ENCODE measurements at places on chromosomes 11 and 22. TPM values are rescaled to one million over a fixed set of nuclear protein-coding genes. Genes with fewer than 3 reads are reported as not detected.

DNA sequence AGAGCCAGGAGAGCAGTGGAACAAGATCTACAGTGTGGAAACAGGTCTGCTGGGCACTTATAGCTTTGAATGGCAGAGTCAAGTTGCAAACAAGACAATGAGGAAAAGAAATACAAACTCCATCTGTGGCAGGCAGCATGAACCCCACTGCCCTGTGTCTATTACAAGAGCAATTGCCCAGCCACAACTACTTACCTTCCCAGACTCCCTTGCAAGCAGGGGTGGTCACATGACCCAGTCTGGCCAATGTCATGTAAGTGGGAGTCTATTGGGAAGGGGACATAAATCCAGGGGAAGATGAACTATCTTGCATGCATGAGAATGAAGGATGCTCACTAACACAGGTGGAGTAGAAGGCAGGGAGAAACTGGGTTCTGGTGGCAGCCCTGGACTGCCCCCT is 44.1 kb upstream of the RFPL3 start:
- DNase-seq: no peak

- no peak for DNase-seq
These were observed 15.1 kb downstream of the SYNGR1 start for GRCh38 chr22:39364714-39365491.

- peak; percentile 65 for DNase-seq
These were observed 71.8 kb downstream of the ADAMTS15 start for GRCh38 chr11:130520271-130520671.

DNA sequence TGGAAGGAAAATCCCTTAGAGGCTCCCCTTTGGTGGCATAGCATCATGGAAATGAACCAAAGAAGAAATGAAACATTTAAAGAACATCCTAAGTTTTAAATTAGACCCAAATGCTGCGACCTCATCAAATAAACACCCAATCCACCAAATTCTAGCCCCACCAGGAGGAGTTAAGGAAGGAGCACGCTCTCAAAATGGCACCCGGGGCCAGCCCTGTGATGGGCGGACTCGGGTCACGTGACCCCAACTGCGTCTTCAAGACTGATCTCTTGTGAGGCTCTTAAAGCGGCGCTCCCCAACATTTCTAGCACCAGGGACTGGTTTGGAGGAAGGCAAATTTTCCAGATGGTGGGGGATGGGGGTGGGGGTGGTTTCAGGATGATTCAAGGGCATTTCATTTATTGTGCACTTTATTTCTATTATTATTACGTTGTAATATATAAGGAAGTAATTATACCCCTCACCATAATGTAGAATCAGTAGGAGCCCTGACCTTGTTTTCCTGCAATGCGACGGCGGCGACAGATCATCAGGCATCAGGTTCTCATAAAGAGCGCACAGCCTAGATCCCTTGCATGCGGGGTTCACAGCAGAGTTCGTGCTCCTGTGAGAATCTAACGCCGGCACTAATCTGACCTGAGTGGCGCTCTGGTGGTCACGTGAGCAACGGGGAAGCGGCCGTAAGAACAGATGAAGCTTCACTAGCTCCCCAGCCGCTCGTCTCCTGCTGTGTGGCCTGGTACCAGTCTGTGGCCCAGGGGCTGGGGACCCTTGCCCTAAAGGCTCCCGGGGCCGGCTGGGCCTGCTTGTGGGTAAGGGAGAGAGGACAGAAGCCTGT is 90.6 kb upstream of the SLC22A12 start:
- DNase-seq: no peak

DNA sequence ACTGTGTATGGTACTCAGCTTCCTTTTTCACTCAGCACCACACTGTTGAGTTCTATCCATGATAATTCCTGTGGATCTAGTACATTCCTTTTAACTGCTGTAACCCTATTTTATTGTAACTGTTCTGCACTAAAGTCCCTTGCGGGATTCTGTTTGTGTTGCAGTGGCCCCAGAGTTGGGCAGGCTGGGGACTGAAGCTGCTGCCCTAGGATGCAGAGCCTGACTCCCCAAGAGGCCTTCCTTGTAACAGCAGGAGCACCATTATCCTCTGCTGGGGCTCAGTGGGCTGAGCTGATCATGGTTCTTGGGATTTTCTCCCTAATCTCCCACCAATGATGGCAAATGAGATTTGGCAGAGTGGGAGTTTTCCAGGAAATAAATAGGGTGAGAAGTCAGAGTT is 77.7 kb downstream of the CABIN1 start:
- no peak for DNase-seq

- no peak for DNase-seq
These were observed 16.4 kb upstream of the ANO1 start for GRCh38 chr11:70061734-70062133.

GRCh38 chr11:113085446-113085845 is 124.2 kb downstream of the NCAM1 start:
- no peak for DNase-seq

DNA sequence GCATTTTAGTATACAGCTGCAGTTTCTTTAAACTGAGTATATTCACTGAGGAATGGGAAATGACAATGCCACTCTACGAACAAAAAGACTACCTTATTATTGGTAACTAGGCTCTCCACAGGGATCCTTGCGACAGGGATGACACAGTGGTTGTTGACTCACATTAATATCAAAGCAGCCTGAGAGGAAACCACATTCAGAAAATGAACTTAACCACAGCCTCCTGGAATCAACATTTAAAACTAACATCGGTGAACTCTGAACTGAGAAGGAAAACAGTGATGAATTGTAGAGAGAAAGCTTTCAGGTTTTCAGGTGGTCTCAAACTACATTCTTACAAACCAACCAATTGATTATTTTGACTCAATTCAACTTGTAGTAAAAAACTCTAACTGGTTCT is 90.3 kb upstream of the MTMR2 start:
- DNase-seq: no peak

DNA sequence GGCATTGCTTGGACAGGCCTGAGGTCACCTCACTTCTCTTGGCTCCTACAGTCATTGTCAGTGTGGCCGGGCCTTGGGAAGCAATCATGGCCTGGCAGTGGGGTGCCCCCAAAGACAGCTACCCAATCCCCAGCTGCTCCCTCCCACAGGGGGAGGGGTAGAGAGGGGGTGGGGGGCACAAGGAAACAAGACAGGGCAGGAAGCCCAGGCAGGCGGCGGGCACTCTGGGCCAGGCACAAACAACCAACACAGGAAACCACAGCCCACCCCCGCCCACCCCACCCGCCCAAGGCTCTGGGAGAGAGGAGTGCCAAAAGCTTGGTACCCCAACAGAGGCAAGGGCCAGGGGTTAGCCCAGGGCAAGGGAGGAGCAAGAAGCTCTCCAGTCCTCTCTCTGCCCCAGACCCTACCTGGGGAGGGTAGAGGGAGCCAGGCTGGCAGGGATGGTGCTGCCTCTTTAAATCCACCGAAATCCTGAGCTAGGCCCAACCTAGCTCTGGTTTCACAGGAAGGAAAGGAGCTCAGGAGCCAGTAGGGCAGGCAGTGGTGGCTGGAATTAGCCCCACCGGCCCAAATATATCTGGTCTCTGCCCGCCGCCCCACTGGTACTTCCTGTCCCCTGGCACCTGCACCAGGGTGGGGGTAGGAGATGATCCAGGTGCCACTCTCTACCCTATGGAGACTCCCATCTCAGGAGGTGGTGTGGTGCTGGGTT is 12.2 kb downstream of the BCL9L start:
- DNase-seq: no peak

DNA sequence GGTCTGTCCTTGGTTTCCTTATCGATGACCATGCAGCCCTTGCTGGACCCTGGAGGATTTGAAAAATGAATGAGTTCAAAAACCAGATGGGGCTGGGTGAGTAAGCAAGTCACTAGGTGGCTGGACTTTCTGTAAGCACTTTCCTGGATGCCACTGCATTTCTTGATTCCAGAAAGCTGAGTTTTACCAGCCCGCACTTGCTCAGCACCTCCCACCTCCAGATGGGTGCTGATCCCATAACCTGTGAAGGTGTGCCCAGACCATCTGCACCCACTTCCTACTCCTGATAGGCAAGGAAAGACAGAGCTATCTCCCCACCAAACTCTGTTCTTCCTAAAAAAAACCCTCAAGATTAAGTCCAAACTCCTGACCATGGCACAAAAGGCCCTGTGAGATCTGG is 21.1 kb downstream of the ASCC2 start:
- no peak for DNase-seq

- DNase-seq: no peak
These were observed 59.3 kb downstream of the ANO1 start for GRCh38 chr11:70137383-70137782.

DNA sequence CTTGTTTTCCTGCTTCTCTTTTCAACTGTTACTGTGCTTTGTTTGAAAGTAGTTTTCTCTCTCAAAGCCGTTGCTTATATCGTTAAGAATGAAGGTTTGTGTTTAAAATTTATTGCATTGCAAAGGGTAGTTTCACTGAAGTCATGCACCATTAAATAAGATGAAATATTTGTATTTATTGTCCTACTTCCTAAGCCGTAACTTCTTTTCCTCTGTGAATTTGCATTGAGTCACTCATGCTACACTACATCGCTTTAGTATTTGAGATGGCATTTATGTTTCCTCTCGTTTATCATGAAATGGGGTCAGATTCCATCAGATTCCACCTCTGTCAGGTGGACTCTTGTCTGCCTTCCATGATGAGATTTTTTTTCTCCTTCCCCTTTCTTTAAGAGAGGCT is 65.8 kb upstream of the RASSF10 start:
- no peak for DNase-seq

- peak; percentile 37 for DNase-seq
These were observed 8.3 kb downstream of the NDUFV1 start for GRCh38 chr11:67614730-67615714.

DNA sequence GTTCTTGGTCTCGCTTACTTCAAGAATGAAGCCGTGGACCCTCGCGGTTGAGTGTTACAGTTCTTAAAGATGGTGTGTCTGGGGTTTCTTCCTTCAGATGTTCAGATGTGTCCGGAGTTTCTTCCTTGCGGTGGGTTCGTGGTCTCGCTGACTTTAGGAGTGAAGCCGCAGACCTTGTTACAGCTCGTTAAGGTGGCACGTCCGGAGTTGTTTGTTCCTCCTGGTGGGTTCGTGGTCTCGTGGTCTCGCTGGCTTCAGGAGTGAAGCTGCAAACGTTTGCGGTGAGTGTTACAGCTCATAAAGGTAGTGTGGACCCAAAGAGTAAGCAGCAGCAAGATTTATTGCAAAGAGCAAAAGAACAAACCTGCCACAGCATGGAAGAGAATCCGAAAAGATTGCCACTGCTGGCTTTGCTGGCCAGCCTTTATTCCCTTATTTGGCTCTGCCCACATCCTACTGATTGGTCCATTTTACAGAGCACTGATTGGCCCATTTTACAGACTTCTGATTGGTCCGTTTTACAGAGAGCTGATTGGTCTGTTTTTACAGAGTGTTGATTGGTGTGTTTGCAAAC is 27.1 kb upstream of the NXPE2 start:
- DNase-seq: no peak

DNA sequence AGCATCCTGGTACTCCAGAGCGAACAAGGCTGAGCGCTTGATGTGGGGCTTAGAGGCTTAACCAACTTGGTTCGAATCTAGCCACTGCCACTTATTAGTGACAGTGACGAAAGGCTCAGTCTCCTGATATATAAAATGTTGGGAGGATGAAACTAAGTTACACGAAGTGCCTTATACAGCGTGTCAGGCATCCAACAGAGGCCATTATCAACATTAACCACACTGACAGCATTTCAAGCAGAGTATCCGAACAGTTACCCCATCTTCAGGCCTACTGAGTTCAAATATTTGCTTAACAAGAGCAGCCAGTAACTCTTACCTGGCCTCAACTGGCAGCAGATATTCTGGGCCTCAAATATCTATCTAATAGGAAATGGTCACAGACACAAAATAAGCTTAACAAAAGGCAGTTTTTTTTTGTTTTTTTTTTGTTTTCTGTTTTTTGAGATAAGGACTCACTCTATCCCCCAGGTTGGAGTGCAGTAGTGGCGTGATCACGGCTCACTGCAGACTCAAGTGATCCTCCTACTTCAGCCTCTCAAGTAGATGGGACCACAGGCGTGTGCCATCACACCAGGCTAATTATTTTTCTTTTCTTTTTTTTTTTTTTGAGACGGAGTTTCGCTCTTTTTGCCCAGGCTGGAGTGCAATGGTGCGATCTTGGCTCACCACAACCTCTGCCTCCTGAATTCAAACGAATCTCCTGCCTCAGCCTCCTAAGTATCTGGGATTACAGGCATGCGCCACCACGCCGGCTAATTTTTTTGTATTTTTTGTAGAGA is 2.9 kb downstream of the SERPIND1 start:
- no peak for DNase-seq

GRCh38 chr11:67638535-67639437 is 777 bp downstream of the TBX10 start:
- no peak for DNase-seq

GRCh38 chr11:2540223-2540991 is 95.6 kb downstream of the KCNQ1 start:
- DNase-seq: peak; percentile 43

GRCh38 chr11:119202554-119202953 is 3.6 kb upstream of the CBL start:
- DNase-seq: no peak

GRCh38 chr11:80702264-80702663 is 1261.4 kb upstream of the TENM4 start:
- no peak for DNase-seq

- DNase-seq: no peak
These were observed 166.5 kb upstream of the CADM1 start for GRCh38 chr11:115670538-115671205.

- DNase-seq: no peak
These were observed 175.5 kb downstream of the MN1 start for GRCh38 chr22:27625769-27626674.

DNA sequence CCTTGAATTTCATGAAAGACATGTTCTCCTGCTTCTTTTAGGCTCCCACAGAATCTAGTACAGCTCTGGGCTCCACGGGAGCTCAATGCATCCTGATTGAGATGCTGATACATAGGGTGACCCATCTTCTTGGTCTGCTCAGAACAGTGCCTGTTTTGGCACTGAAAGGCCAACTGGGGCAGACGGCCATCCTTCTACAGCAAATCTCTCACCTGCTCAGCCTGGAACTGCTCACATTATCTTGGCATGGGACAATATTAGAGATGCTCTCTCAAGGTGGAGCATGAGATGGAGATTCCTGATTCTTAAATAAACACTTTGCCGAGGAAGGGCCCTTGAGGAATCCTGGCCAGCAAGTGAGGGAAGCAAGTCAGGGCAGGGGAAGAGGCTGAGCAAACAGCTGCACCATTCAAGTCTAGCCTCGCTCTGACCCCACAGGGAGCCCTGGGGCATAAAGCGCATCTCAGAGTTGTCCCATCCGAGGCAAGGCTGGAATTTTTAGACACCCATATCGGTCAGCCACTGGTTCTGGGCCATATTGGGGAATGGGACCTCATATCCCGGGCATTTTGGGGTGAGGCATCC is 58.4 kb upstream of the CSNK2A3 start:
- no peak for DNase-seq

ZNRF3 gene
- 3.8 TPM for total RNA-seq

SAA2 gene
- total RNA-seq: 12.8 TPM

RCOR2 gene
- total RNA-seq: 0.79 TPM

PNPLA3 gene
- not detected for total RNA-seq

MRGPRX4 gene
- total RNA-seq: not detected

C11orf87 gene
- not detected for total RNA-seq

PRR33 gene
- total RNA-seq: not detected

CBX7 gene
- total RNA-seq: 28.8 TPM

MS4A4A gene
- total RNA-seq: 0.69 TPM

A4GALT gene
- total RNA-seq: 5.8 TPM

TEF gene
- 17.5 TPM for total RNA-seq

F2 gene
- not detected for total RNA-seq

CHRDL2 gene
- 0.74 TPM for total RNA-seq

SCGB2A2 gene
- total RNA-seq: not detected

CREBZF gene
- total RNA-seq: 25.8 TPM

NAP1L4 gene
- total RNA-seq: 41.2 TPM

SMC1B gene
- total RNA-seq: 0.06 TPM

MISFA gene
- 1.3 TPM for total RNA-seq

PKNOX2 gene
- 8.1 TPM for total RNA-seq

SLC39A13 gene
- total RNA-seq: 20.5 TPM

XKR3 gene
- not detected for total RNA-seq

Data from pancreas (tissue), 10 donors.